ENCODE measurements at places on chromosomes 16 and 17.

DNA sequence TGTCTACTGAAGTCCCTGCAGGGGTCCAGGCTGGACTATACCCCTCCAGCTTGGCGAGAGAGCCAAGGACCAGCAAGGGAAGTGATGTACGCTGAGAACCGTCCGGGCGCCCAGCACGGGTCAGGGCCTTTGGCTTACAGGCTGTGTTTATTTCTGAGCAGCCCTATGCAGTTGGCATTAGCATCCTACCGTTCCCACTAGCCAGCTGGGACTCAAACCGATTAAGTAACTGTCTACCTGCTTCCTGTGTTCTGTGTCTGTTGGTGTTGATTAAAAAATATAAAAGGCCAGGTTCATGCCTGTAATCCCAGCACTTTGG is 73.8 kb downstream of the CMIP start:
- no peak for DNase-seq

GRCh38 chr17:62109378-62109902 is 44.4 kb upstream of the MED13 start:
- DNase-seq, result peak; percentile 78

DNA sequence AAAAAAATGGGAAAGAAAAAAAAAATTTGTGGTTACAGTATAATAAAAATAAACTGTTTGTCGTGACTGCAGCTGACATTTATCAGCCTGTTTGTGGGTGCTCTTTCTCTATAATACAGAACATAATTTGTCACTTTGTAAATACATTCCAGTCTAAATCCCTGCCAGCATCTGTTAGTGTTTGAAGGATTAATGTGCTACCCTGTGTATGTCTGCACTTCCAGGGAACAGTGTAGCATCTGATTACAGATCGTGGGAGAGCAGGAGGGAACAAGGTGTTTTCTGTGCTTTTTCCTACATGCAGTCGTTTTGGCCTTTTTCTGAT is 265.1 kb downstream of the WWOX start:
- no peak for DNase-seq

DNA sequence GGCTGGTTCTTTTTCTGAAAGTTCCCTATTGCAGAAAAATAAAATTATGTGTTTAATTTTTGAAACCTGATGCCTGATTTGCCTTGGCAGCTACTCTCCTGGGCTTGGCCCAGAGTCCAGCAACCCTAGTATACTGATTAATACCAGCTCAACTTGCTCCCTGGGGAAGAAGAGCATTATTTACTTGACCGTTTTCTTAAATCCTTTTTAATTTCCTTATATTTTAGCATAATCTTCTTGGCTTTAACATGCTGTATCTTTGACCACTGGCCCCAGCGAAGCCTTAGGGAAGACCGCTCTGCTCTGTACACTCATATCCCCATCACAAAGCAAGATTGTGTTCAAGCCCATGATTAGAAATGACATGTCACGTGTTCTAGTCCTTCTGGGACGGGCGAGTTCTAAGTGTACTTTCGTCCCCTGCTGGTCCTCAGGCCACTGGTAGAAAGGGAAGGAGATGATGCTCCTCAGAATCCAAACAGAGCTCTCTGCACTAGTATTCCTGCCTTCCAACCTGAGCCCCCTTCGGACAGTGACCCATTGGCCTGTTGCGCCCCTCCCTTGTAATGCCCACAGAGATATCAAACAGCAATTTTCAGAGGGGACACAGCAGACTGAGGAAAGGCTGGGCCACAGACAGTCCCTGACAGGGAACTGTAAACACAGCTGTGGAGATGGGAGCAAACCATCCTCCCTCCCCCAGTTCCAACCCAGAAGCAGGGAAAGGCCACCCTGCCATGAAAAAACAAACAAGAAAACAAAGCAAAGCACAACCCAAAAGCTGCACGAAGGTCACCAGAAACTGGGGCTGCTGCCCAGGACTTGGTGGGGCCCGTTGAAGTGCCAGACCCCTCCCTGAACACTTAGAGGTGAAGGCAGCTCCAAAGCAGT is 4.3 kb upstream of the EZH1 start:
- DNase-seq, result no peak

GRCh38 chr17:56478836-56479447 is 114.6 kb upstream of the NOG start:
- DNase-seq, result no peak

GRCh38 chr17:45168991-45169752 is 7.5 kb downstream of the HEXIM2 start:
- no peak for DNase-seq

DNA sequence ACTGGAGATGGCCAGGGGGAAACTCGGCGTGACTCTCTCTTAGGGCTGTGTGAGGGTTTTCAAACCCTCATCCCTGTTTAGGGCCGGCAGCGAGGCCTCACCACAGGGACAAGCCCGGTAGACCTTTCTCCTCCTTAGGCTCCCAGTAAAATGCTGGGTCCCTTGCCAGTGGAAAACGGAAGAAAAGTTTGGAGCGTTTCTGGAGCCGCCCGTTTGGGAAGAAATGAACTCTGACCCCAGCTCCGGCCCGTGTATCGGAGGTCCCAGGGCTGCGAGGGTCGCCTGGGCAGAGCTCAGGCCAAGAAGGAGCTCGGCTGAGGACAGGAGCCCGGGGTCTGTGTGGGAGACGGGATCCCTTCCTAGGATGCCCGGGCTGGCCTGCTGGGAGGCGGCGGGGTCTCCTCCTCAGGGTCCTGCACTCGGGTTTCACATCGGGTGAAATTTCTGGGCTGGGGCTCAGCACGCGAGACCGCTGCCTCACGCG is 23.2 kb downstream of the ZNF213 start:
- no peak for DNase-seq

DNA sequence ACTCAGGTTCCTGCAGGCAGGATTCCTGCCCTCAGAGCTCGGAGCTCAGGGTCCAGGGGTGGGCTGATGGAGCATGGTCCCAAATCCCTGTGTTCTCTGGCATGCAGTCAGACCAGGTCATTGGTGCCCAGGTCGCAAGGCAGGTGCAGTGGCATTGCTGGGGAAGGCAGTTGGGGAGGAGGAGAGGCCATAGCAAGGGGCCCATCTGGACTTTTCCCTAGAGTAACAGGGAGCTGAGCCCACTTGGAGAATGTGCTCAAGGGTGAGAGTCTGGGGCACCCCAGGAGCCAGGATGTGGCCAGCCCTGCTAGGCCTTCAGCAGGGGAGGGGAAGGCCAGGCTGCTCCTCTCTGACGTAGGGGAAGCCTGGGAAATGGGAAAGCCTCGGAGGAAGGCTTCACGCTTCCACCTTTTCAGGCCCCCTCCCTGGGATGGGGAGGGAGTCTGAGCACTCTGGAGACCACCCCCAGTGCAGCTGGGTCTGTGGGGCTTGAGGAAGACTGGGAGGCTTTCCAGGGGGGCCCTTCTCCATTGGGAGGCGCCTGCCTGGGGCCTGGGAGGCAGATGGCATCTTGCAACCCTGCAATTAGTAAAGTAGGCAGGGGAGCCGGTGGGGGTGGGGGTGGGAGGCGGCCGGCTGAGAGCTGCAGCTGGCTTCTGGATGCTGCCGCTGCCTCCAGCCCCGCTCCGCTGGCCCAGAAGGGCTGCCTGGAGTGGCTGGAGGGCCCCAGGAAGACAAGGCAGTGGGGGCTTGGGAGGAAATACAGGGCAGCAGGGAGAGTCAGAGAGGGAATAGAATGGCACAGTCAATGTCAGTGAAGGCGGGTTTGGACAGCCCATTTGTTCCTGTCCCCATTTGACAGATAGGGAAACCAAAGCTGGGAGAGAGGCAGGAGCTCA is 21.1 kb upstream of the DOK4 start:
- DNase-seq, result no peak

- DNase-seq, result no peak
These were observed 19.8 kb downstream of the MIEF2 start for GRCh38 chr17:18280249-18280648.

GRCh38 chr17:40995116-40995515 is 1.2 kb upstream of the KRTAP3-3 start:
- no peak for DNase-seq

- no peak for DNase-seq
These were observed 33.9 kb downstream of the TNFRSF13B start for GRCh38 chr17:16938031-16938430.

- DNase-seq, result no peak
These were observed 105.8 kb downstream of the ZNF778 start for GRCh38 chr16:89323120-89323960.

- no peak for DNase-seq
These were observed 575.0 kb downstream of the CDH13 start for GRCh38 chr16:83201748-83202147.

DNA sequence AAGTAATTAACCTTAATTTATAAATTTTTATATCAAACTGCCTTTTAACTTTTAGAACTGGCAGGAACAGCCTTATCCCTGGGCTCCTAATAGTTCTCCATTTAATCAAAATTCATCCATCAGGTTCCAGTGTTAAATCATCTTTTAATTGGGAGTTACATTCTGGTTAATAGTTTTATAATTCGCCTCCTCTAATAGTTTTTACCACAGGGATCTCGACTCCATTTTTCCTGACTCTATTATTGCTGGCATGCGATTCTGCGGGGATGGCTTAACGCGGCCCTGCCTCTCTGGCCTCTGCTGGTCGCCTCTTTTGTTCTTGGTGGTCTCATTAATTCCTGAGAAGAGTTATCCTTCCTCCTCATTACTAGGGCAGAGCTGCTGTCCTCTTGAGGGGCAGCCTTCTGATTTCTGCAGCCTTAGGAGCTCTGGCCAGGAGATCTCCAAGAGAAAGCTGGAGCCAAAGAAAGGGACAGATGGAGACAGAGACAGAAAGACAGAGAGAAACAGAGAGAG is 71.1 kb downstream of the MRM1 start:
- DNase-seq, result no peak

GRCh38 chr16:84735849-84736586 is 36.2 kb downstream of the USP10 start:
- DNase-seq, result no peak

- DNase-seq, result no peak
These were observed 37.4 kb upstream of the CDH13 start for GRCh38 chr16:82589407-82589806.

DNA sequence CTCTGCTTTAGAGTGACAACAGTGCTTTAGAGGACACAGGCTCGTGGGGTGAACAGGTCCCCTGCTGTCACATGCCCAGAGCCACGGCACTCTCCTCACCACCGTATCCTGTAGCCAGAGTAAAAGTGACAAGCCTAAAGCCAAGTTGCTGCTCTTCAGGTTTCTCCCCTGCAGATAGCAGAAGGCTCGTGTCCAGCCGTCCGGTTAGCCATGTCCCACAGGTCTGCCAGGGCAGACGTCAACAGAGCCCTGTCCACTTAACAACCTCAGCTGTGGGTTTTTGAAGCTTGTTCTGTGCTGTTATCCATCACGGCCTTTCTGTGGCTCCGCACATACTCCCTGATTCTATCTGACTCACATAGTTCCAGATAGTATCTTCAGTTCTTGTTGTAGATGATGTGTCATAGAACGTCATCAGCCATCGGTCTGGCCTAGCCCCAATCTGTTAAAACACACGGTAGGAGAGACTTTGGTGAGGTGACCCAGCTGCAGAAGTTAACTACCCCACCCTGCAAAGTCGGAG is 100.7 kb downstream of the SOCS1 start:
- DNase-seq, result peak; percentile 50

GRCh38 chr17:42107597-42108576 is 4.6 kb downstream of the DHX58 start:
- peak; percentile 91 for DNase-seq

DNA sequence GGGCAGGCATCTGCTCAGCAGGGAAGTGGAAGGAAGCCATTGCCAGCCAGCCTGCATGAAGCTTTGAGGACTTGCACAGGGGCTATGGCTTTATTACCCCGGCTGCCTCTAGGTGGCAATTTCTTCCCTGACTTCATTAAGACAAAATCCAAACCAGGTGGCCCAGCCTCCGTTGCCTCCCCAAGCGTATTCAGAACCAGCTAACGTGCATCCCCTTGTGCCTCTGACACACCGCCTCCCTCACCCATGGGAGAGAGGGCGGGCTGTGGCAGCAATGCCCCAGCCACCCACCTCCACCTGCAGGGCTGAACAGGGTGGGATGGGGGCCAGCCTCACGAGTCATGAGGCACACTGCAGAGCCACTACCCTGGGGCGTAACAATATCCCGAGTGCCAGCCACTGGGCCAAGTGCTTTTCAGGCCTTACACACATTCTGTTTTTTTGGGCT is 6.8 kb downstream of the KIFC3 start:
- peak; percentile 28 for DNase-seq

DNA sequence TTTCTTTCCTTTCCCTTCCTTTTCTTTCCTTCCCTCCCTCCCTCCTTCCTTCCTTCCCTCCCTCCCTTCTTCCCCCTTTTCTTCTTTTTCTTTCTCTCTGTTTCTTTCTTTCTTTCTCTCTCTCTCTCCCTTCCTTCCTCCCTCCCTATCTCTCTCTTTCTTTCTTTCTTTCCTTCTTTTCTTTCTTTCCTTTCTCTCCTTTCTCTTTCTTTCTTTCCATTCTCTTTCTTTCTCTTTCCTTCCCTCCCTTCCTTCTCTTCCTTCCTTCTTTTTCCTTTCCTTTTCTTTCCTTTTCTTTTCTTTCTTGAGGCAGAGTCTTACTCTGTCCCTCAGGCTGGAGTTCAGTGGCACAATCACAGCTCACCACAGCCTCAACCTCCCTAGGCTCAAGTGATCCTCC is 31.0 kb downstream of the DEXI start:
- DNase-seq, result no peak

GRCh38 chr17:8046929-8047768 is 8.3 kb downstream of the ALOX15B start:
- no peak for DNase-seq

DNA sequence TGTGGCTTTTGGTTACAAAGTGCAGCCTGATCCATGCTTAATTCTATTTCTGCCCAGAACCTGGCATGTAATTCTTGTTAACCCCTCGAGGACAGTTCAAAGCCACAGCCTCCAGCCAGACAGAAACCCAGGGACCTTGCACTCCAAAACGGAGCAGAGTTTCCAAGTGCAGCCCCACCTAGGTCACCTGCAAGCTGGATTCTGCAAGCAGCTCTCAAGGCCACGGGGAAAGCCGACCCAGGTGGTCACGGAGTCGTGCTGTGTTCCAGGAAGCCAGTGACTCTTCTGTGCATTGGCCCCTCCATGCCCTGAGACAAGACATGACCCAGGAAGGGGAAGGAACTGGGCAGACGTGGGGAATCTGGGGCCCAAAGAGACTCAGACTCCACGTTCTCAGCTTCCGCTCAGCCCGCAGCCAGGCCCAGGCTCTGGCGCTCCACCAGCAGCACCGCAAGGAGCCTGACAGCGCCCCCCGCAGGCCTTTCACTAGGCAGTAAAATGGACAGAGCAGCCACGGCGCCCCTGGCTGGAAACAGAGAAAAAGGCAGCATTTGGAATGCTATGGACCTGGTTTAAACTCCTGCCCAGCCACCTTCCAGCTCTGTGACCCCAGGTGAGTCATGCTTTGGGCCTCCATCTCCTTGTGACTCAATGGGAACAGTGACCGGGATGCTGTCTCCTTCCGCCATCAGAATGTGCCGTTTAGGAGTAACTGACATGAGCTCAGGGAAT is 27.3 kb upstream of the GSG1L start:
- DNase-seq, result no peak

GRCh38 chr17:74042744-74043486 is 160.6 kb upstream of the RPL38 start:
- peak; percentile 83 for DNase-seq

GRCh38 chr16:5176505-5176904 is 78.9 kb upstream of the EEF2KMT start:
- DNase-seq, result no peak

GRCh38 chr16:676913-677312 is 1.4 kb downstream of the RHBDL1 start:
- no peak for DNase-seq
